ENCODE measurements at places on chromosomes 7 and 10.

DNA sequence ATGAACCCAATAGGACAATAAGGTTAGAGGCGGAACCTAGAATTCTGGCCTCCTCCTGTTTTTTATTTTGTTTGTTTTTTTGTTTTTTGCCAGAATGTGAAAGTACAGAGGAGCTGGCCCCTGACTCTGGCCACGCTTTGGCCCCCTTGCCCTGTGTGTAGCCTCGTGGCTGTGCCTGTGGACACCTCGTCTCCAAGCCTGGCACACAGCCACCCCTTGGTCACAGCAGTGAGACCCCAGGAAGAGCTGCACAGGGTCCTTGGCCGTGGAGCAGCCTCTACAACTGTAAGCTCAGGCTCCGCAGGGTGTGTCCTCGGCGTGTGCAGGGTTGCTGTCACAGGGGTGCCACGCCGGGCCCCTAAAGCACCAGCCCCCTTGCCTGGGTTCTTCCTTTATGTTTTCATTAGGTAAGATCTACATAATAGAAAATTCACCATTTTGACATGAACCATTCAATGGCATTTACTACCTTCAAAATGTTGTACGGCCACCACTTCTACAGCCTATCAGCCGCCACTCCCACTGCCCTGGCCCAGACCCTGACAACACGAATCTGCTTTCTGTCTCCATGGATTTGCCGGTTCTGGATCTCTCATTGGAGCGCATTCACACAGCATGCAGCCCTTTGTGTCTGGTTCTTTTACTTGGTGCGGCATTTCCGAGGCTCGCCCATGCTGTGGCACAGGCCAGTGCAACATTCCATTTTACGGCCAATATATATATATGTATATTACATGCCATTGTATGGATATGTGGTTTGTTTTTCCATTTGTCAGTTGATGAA is 51.0 kb downstream of the AMZ1 start:
- no peak for DNase-seq

- DNase-seq = no peak
These were observed 27.0 kb downstream of the BLNK start for GRCh38 chr10:96244354-96244753.

DNA sequence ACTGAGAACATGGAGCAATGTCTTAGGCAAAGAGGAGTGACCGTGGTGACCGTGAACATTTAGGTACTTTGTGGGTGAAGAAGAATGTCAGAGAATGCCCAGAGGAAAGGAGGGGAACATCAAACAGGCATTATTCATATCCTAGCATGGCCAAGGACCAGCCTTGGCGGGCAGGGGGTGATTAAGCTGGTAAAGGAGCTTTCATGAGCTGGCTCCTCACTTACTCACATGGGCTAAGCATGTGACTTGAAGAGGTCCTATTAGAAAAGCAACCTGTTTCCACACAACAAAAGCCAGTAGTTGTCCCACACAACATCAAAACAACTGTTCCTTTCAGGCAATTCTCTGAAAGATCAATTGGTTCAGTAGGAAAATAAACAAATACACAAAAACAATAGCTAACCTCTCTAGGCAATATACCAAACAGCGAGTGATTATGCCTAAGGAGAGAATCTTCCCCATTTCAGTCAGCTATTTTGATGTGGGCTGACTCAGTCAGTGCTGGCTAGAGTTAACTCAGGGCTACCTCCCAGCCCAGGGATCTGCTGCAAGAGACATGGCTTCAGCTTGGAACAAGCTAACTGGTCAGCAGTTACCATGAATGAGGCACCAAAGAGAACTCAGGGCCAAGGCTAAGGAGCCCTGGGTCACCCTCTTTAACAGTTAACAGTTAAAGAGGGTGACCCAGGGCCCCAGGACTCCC is 283.5 kb downstream of the ARHGAP12 start:
- DNase-seq = no peak

GRCh38 chr10:125982260-125982948 is 86.0 kb downstream of the FANK1 start:
- peak; percentile 45 for DNase-seq

Measured in CD4-positive, alpha-beta T cell treated with Interleukin-21 for 1 hour (primary cell).